NCI-H345 (cell line): ENCODE measurements at places on chromosomes 5 and 9.

DNA sequence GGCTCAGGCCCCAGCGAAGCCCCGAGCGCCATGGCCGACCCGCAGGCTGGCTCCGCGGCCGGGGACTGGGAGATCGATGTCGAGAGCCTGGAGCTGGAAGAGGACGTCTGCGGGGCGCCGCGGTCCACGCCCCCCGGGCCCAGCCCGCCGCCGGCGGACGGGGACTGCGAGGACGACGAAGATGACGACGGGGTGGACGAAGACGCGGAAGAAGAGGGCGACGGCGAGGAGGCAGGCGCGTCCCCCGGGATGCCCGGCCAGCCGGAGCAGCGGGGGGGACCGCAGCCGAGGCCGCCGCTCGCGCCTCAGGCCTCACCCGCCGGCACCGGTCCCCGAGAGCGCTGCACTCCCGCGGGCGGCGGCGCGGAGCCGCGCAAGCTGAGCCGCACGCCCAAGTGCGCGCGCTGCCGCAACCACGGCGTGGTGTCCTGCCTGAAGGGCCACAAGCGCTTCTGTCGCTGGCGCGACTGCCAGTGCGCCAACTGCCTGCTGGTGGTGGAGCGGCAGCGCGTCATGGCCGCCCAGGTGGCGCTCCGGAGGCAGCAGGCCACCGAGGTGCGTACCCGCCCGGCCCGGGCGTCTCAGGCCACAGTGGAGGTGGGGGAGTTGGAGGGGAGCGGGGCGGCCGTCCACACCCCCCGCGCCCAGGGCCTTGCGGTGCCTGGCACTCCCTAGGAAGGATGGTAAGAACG, 1.6 kb downstream of the DMRT2 start:
- DNase-seq: peak; percentile 64

DNA sequence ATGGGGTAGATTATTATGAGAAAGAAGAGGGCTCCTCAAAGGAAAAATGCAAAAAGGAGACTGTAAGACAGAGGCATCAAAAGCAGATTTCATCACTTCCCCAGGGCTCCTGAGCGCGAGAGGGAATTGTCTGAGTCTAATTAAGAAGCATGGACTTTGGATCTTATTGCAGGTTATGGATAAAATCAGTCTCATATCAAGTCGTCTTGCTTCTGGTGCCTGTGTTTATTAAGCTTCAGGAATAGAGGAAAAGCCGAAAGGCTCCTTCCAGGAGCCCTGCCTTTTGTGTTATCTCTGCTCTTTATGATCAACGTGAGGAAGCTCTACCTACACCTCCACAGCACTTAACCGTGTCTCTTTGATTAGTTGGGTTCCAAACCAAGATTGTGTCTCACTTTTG, 25.0 kb upstream of the SEMA5A start:
- DNase-seq: no peak

DNA sequence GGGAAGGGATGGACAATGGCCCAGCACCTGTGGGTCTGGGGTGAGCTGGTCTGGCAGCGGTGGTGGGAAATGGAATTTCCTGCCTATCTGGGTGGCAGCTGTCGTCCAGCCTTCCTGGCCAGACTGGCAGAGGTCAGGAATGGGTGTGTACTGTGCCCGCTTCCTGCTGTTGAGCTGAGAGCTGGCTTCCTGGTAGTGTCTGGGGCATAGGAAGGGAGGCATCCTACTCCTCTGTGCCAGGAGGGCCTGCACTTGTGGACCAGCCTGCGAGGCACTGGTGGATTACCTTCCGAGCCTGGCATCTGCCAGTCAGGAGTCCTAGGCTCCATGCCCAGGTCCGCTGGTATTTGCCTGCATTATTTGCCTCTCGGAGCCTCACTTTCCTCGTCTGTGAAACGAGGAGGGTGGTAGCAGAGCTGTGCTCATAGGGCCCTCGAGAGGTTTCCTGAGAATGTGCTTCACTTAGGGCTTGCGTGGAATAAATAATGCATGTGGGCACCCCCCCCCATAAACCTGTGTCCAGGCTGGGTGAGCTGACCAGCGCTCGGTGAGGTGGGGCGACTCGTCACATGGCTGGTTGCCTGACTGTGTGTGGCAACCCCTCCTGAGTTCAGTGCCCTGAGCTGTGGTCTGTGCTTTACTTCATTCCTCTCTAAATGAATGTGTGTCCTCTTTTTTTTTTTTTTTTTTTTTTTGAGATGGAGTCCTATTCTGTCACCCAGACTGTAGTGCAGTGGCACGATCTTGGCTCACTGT, 47.7 kb downstream of the HMCN2 start:
- no peak for DNase-seq

GRCh38 chr5:81359881-81360280, 34.1 kb downstream of the ACOT12 start:
- no peak for DNase-seq

GRCh38 chr5:166369346-166369745, 1922.1 kb upstream of the WWC1 start:
- no peak for DNase-seq

GRCh38 chr5:9698841-9699240, 68.7 kb upstream of the TAS2R1 start:
- DNase-seq: no peak

DNA sequence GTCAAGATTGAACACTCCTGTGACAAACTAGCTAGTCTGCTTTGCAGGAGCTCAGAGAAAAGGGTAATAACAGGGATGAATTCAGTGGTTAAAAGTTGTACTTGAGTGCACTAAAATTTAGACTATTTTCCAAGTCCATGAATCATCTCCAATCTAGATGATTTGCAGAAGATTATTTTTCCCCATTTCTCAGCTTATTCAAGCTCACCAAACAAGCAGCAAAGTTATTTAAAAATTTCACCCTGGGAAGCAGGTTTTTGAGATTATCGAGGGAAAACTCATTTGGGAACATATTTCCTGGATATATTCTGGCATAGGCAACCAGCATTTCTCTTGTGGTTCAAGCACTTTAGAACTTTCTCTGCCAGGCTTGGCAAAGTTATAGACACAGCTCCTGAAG, 311.4 kb downstream of the TLE1 start:
- DNase-seq: no peak

GRCh38 chr5:167716126-167716775, 575.2 kb upstream of the WWC1 start:
- DNase-seq: no peak

DNA sequence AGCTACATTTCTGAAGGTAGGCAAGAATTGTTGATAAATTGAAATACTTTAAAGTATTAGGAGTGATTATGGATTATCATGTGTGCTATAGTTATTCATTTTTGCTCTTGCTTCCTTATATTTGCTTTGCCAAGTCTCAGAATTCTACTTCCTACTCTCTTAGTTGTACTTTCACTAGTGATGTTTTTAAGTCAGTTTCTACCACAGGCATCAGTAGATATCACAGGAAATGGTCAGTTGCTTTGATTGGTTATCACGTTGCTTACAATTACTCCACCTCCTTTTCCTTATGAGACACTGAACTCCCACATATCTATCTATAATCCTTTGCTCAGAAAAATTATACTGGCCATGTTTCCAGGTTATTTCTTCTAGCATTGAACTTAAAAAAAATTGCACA, 472.8 kb downstream of the DMRTA1 start:
- no peak for DNase-seq

GRCh38 chr9:14957109-14957508, 46.9 kb upstream of the FREM1 start:
- DNase-seq: no peak

DNA sequence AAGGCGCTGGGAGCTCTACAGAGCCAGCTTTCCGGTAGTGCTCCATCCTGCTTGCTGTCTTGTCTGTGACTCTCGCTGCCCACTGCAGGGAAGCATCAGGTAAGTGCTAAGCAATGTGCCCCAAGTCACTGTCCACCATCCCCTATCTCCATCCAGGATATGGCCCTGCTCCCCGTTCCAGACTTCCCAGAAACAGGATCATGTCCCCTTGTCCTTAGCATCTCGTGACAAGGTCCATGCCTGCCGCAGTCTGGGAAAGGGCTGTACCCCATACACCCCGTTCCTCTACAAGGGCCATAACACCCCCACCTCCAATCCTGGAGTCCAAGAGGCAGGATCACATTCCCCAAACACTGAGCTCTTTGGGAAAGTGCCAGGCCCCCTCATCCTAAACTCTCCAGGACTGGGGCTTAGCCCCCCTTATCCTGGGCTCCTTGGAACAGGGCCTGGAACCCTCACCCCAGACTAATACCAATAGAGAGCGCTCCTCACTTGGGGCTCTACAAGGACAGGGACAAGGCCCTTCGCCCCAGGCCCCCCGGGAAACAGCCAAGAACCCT, 566 bp downstream of the RPP25L start:
- DNase-seq: no peak

GRCh38 chr9:126783949-126784348, 20.9 kb upstream of the ZBTB43 start:
- DNase-seq: no peak

GRCh38 chr5:107553117-107553555, 117.6 kb downstream of the EFNA5 start:
- DNase-seq: no peak

GRCh38 chr9:34545497-34545896, 22.7 kb upstream of the ENHO start:
- DNase-seq: no peak

DNA sequence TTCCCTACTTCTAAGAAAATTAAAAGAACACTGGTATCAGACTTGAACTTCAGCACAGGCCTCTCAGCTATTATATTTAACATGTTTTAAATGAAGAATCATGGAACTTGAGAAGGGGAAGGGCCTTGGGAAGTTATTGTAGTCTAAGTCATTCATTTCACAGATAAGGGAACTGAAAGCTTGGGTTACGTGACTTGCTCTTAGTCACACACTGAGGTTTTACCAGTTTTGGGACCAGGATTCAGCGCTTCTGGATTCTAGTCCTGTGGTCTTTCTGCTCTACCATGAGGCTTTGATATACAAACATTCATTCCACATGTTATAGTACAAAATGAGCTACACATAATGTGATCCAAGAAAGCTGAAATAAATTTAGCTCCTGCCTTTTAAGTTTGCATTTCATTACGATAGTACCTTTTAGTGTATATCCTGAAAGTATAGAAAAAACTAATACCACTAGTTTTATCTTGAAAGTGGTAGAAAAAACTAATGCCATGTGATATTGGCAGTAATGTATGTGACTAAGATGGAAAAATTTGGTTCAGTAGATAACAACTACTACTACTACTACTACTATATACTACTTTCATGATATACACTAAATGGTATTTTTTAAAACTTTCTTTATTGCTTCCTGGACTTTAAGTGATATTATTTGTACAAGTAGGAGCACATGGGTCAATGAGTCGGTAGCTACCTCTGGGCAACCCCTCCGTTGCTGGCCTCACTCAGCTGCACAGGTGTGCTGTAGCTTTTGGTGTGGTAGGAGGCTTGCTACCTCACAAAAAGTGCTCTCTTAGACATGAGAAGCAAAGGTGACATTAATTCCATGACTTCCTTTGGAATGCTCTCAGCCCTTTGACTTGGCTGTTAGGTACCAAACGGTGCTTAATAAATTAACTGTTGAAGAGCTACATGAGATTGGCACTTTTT, 40.7 kb downstream of the F2RL2 start:
- DNase-seq: no peak

DNA sequence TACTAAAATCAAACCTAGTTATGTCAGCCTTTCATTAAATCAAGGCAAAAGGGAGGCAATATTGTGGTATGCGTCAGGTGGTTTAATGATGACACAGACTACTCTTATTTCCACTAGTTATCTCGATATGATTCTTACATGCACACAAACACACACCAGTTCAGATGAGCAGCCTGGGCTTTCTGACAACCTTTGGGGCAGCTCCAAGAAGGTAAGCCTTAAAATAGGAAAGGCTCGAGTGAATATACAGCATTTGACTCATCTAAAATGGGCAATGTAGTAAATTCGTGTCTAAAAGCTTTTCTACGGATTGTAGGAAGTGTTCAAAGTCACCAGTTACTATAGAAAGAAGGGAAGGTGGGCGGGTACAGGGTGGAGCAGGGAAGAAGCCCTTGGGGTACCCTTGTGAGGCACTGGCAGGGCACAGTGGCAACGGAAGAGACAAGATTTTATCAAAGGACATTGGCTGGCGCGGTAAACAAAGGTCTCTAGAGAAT, 1.9 kb downstream of the ANKH start:
- DNase-seq: no peak

- no peak for DNase-seq
Observed at GRCh38 chr5:125294844-125295243, 548.4 kb upstream of the ZNF608 start.
